Stimulated activated CD8-positive, alpha-beta memory T cell treated with anti-CD3 and anti-CD28 coated beads, Interleukin-15, amount 100 ng/mL, for 24 hours (primary cell): ENCODE measurements at places on chromosomes 1 and 21.

GRCh38 chr1:39525366-39526165 lies 34.1 kb downstream of the BMP8A start:
- DNase-seq = no peak

GRCh38 chr1:82000221-82000620 lies 199.5 kb downstream of the ADGRL2 start:
- DNase-seq = no peak

GRCh38 chr1:3904006-3904842 lies 4.2 kb upstream of the C1orf174 start:
- no peak for DNase-seq

GRCh38 chr1:95304803-95305202 lies 70.8 kb downstream of the RWDD3 start:
- no peak for DNase-seq

- DNase-seq = no peak
Measured at GRCh38 chr1:209106237-209106741, 477.2 kb upstream of the CAMK1G start.

DNA sequence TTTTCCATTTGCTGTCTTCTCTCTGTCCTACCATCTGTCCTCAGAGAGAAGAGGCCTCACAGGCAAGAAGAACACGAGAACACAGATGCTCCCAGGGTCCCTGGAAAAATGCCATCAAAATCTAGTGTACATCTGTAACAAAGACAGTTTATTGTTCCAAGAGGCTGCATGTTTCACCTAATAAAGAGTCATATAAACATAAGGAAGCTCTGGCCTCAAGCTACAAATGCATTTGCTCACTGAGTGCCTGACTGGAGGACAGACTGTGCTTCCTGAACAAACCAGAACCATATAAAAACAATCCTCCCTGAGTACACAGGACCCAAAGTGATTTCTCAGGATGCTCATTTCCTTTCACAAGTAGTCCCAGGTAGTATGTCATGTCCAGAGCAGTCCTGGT lies 76.3 kb upstream of the SLC44A3 start:
- DNase-seq = no peak

DNA sequence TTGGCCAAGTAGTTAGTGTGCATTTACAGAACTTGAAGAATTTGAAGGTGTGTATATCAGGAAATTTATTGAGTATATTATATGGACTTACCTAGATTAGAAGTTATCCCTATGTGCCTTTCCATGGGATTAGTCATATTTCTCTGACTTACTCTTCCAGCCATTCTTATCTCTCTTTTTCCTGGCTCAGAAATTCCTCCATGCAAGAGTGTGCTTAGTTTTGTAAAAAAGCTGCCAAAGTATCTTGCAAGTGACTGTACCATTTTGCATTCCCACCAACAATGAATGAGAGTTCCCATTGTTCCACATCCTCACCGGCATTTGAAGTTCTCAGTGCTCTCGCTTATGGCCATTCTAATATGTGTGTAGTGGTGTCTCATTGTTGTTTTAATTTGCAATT lies 82.2 kb upstream of the GUCA2B start:
- DNase-seq = no peak

DNA sequence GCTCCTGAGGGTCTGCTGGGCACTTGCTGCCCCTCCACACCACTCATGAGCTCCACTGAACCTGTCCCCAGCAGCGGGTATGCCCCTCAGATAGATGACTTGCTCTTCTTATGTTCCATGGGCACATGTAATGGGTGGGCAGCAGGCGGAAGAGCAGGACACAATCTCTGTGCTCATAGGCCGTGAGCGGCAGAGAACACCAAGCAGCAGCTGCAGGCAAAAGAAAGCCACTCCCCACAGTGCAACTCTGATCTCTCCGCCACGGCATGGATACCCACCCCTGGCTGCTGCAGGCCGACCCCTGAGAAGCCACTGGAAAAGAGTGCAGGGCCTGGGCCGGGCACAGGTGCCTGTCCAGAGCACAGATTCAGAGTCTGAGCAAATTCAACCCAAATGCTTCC lies 135.2 kb upstream of the RUNX3 start:
- no peak for DNase-seq

DNA sequence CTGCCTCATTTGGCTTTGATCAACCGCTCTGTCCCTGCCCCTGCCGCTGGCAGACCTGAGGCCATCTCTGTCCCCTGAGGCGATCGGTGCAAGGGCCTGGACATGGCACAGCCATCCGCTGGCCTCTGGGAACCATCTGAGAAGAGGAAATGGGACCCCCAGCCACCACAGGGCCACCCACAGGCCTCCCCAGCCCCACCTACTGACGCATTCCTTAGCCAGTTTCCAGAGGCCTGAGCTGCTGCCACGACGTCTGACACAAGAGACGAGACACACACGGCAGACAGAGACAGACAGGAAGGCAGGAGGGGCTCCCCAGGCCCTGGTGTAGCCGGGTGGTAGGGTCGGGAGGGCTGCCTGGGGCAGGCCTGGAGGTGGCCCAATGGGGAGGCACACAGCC lies 37.3 kb upstream of the EDN2 start:
- DNase-seq = no peak

DNA sequence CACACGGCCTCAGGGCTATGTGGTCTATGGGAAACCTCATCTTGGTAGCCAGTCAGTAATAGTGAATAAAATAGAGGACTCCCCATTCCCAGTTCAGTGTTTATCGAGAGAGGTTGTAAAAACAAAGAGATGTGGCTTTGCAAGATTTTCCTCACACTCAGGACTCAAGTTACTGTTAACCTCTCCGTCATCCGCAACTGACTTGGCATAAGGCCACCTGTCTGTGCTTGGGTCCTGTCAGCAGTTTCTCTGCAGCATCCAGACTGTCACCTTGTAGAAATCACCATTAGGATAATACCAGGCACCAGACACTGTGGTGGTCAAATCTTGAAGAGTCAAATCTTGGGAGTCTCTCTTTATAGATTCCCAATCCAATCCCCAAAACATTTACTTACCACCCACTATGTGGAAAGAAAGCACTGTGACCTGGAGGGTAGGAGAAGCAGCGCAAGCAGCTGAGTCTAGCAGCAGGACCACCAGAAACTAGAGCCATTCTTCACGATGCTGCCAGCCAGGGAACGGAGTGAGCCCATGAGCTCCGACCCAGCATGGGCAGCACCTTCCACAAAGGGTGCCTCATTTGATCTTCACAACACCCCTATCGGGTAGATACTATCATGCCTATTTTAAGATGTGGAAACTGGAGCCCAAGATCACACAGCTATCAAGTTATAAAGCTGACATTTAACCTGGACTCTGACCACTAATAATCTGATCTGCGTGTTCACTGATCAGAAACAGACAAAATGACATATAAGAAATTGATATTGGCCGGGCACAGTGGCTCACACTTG lies 5.6 kb upstream of the GPR25 start:
- DNase-seq = no peak

DNA sequence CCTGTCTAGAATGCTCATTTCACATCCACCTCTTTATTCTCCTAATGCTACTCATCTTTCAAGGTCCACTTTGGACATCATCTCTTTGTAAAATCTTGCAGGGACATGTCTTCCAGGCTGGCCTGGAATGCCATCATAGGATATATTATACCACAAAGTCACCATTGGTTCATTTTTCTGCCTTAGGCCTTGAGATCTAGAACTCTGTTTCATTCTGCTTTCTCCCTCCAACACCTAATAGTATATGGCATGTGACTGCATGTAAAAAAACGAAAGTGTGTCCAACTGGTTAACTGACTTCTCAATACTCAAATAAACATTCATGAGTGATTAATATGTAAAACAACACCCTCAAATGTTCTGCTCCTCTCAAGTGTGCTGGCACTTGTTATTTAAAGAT lies 84.1 kb downstream of the RGS2 start:
- DNase-seq = no peak

DNA sequence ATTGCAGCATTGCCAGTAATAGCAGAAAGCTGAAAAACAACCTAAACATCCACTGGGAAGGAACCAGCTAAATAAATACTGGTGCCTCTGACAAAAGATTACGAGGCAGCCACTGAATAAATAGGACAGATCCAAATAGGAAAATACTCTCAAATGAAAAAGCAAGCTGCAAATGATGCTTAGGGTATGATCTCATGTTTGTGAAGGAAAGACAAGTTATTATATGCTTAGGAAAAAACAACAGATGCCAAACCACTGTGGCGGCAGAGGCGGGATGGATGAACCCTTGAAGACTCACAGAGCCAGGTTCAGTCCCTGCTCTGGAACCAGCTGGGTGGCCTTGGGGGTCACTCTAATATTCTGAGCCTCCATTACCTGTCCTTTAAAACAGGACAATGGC lies 41.6 kb downstream of the MATN1 start:
- no peak for DNase-seq

DNA sequence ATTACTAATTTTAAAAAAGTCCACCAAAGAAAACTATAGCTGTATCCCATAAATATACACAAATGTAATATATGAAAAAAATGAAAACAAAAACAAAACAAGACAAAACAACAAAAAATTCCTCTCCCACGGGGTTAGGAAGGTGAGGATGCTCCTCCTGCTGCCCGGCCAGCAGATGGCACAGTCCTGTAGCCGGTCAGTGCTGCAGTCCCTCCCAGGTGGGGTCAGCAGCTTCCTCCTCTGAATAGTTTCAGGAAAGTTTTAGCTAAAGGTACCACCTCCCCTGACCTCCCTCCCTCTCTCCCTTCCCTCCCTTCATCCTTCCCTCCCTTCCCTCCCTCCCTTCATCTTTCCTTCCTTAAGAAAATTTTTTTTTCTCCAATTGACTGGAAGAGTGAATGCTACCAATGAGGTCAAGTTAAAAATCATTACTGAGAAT lies 67.8 kb upstream of the BCL10 start:
- no peak for DNase-seq

DNA sequence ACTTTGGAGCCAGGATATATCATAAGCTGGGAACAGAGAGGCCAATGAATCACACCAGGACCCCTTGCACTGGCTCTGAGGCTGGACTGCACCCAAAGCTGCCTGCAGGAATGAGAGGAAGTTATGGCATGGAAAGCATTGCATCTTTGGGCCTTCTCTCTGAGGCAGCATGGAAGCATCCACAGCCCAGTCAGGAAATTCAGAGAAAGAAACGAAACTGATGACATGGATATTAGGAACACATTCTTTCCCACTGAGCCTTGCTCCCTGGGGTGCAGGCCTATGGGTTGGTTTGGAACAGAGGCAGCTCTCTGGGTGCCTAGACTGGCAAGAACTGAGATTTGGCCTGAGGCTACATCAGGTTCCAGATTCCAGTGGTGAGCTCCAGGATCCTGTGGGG lies 98.6 kb downstream of the NGF start:
- no peak for DNase-seq

- DNase-seq = no peak
Measured at GRCh38 chr1:242017580-242018233, 18.8 kb upstream of the MAP1LC3C start.

DNA sequence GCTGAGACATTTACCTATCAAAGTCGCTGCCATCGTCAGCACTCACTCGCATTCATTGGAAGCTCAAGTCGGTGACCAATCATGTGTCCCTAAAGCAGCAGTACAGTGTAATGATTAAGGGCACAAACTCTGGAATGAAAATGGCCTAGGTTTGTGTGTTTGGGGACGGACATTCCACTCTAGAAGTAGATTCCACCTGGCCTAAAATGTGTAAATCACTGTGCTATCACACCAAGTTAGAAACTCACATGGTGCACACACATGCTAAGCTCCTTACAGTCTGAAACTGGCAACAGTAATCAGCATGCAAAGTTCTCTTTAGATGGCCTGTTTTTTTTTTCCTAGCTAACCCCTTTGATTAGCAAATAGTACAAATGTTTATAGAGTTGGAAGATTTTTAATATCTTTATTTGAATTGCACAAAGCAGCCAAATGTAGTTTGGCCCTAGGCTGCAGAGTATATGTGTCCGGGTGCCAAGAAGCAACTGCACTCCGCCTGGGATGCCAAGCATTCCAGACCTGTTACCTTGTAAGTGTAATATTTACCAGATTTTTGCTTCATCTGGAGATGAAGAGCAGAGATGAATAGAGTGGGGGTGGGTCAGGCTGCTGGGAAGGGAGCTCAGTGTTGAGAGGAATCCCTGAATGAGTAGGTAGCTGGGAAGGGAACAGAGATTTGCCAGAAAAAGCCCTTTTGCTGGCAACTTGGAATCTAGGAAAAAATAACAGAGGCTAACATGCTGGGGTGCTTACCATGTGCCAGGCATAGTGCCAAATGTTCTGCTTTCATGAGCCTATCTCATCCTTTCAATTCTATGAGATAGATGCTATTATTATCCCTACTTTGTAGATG lies 35.2 kb downstream of the TGFB2 start:
- no peak for DNase-seq

- no peak for DNase-seq
Measured at GRCh38 chr1:57192222-57192621, 226.4 kb upstream of the C8B start.

DNA sequence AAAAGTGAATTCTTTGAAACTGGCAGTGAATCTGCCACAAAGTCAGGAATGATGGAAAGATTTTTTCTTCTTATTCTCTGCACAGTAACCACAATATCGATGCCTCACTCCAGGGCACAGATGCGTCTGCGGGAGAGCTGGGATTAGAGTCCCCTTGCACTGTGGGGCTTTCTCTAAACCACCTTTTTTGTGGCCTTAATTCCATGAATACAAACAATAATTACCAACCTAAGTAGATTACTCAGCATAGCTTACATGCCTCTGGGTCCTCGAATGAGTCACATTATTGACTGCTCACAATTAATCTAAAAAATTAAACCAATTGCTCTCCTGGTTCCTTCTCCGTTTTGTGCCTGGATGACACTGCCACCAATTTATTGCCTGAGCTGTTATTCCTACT lies 125.8 kb downstream of the KAZN start:
- no peak for DNase-seq

DNA sequence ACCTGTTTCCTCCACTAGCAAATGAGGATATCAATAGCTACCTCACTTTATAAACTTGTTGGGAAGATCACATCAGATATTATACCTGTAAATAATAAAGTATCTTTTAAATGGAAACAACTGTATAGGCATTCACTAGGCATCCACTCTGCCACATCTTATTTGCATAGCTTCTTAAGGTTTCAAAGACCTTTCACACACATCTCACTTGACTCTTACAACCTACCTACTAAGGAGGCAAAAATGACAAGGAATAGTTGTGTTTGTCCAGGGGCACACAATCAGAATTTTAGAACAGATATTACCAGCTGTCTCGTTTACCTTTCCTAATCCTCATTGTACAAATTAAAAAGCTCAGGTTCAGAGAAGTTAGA lies 51.5 kb downstream of the VANGL2 start:
- no peak for DNase-seq

DNA sequence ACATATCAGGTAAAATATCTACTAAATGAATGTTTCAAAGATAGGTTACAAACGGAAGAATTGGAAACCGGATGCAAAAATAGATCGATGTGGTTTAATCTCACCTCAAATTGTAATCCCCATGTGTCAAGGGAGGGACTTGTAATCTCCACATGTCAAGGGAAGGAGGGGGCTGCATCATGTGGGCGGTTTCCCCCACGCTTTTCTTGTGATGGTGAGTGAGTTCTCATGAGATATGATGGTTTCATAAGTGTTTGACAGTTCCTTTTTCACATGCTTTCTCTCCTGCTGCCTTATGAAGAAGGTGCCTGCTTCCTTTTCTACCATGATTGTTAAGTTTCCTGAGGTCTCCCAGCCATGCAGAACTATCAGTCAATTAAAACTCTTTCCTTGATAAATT lies 408.7 kb upstream of the TMPRSS15 start:
- DNase-seq = no peak

GRCh38 chr21:38714999-38715398 lies 90.7 kb upstream of the ETS2 start:
- DNase-seq = no peak

GRCh38 chr1:208855403-208855802 lies 611.2 kb upstream of the PLXNA2 start:
- DNase-seq = no peak
